ENCODE measurements at places on chromosomes 2 and 18. TPM values are rescaled to one million over a fixed set of nuclear protein-coding genes. Genes with fewer than 3 reads are reported as not detected.

DNA sequence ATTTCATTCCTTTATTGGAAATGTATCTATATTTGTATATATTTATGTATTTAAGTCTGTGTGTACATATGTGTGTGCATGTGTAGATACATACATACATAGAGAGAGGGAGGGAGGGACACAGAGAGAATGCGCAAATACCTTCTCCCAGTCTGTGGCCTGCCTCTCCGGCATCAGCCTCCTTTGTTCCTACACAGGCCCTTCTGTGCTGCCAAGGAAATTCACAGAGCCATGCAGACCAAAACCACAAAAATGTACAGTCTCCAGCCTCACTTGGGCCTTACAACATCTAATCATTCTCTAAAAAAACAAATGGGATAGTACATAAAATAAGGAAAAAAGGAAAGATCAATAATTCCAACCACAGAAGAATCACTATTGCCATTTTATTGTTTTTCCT is 8.8 kb upstream of the CRACDL start:
- H3K4me1 ChIP-seq = no peaks in the 10 kb centered on the region
- H3K27ac ChIP-seq = no peak overlapping the region
- H3K36me3 ChIP-seq = no peaks in the 10 kb centered on the region
- no peak for DNase-seq
- no peaks in the 10 kb centered on the region for H3K27me3 ChIP-seq
- no peak overlapping the region for H3K4me3 ChIP-seq

DNA sequence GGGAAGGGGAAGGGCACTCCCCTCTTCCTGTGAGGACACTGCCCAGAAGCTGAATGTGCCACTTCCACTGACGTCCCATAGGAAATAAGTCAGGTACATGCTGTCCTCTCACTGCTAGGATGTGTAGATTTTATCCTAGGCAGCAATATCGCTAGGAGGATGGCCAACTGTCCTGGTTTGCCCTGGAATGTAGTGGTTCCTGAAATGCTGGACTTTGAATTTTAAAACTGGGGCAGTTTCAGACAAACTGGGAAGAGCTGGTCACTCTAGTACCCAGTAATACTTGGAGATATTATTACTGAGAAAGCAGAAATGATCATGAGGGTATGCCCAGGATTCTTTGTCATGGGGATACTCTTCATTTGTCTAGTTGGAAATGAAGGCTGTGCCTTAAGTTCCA is 5.4 kb upstream of the KCNS3 start:
- DNase-seq = no peak
- no peaks in the 10 kb centered on the region for H3K4me1 ChIP-seq
- no peaks in the 10 kb centered on the region for H3K36me3 ChIP-seq
- H3K27me3 ChIP-seq = peaks cover 62% of the 10 kb centered on the region
- H3K27ac ChIP-seq = no peak overlapping the region

- H3K4me3 ChIP-seq = no peak overlapping the region
- no peaks in the 10 kb centered on the region for H3K36me3 ChIP-seq
- peak; percentile 10 for DNase-seq
- no peak overlapping the region for H3K27ac ChIP-seq
- no peaks in the 10 kb centered on the region for H3K4me1 ChIP-seq
Measured at GRCh38 chr2:59529726-59530125, 1023.7 kb downstream of the BCL11A start.

DNA sequence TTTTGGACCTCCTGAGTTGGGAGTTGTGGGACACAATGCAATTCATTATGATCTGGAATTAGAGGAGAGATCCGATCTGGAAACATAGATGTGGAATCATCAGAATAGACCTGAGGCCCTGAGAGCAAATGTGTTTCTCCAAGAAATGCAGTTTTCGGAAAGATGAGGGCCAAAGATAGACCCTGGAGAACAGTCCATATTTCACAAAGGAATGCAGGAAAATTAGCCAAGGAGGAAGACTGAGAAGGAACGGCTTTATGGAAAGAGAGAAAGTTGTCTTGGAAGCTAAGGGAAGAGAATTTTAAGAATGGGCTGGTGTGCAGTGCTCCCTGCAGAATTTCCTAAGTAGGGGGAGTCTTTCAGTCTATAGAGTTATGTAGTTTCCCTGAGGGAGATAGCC is 11.1 kb upstream of the ZNF532 start:
- no peak for DNase-seq
- H3K36me3 ChIP-seq = no peaks in the 10 kb centered on the region

DNA sequence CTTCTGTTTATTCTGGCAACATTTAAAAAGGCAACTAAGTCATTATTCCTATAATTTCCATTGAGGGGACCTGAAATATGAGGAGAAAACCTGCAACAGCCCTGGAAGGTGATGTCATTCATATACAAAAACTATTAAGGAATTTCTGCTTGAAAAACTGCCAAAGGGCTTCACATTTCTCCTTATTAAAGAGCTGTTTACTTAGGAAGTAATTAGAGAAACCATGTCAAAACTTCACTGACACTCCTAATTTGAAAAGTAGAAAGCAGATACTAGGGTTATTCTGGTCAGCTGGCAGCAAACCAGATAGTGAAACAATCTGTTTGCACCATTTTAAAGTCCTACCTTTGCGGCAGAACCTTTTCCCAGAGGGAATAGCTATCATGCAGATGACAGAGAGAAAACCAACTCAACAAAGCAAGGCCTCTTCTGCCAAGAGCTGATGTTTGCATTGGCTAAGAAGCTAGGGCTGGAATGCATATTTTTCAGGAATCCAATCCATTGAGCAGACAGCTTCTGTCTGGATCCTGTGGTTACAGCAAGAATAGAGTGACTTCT is 592.2 kb upstream of the SYT4 start:
- no peaks in the 10 kb centered on the region for H3K36me3 ChIP-seq
- H3K27me3 ChIP-seq = no peaks in the 10 kb centered on the region
- H3K4me3 ChIP-seq = no peak overlapping the region
- H3K27ac ChIP-seq = peak overlapping the region; percentile 53
- peaks cover 9% of the 10 kb centered on the region for H3K4me1 ChIP-seq

DNA sequence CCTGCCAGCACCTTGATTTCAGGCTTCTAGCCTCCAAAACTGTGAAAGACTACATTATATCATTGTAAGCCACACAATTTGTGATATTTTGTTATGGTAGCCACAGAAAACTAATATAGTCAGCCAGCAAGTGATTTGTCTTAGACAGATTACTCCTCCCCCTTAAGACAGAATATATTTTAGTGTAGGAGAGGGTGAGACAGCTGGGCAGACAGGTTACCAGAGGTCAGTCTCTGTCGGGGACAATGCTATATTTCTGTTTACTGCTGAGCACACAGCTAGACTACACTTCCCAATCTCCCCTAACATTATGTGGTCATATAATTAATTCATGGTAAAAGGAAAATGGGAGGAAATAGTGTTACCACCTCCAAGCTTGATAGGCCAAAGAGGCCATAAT is 185.8 kb upstream of the PIK3C3 start:
- H3K36me3 ChIP-seq = no peaks in the 10 kb centered on the region
- no peak overlapping the region for H3K4me3 ChIP-seq
- H3K4me1 ChIP-seq = no peaks in the 10 kb centered on the region
- H3K27me3 ChIP-seq = no peaks in the 10 kb centered on the region

- peaks cover 7% of the 10 kb centered on the region for H3K27me3 ChIP-seq
- no peak overlapping the region for H3K4me3 ChIP-seq
- no peaks in the 10 kb centered on the region for H3K36me3 ChIP-seq
- no peak overlapping the region for H3K27ac ChIP-seq
Measured at GRCh38 chr2:129936334-129936934, 43.0 kb upstream of the RAB6C start.

SLC11A1 gene
- 0.72 TPM for total RNA-seq

ANKAR gene
- total RNA-seq = 3.1 TPM

GBX2 gene
- not detected for total RNA-seq

All from hepatocyte (in vitro differentiated cells).